Left kidney (tissue), 8 donors: ENCODE measurements at places on chromosomes 12 and 14. TPM values are rescaled to one million over a fixed set of nuclear protein-coding genes. Genes with fewer than 3 reads are reported as not detected.

The NKX2-1 gene
- polyA plus RNA-seq = not detected

The TSPAN8 gene
- polyA plus RNA-seq = 26.7 TPM

The AICDA gene
- 0.45 TPM for polyA plus RNA-seq

The RERG gene
- 34.5 TPM for polyA plus RNA-seq

The BDKRB1 gene
- 0.52 TPM for polyA plus RNA-seq

The LRRC10 gene
- 0.08 TPM for polyA plus RNA-seq

The POTEM gene
- not detected for polyA plus RNA-seq

The EGLN3 gene
- 19.8 TPM for polyA plus RNA-seq

The PIWIL1 gene
- 0.78 TPM for polyA plus RNA-seq

The ARHGEF40 gene
- 82.7 TPM for polyA plus RNA-seq

The TMEM30B gene
- 11.3 TPM for polyA plus RNA-seq

The PKP2 gene
- polyA plus RNA-seq = 25.4 TPM

The ACOT4 gene
- polyA plus RNA-seq = 3.4 TPM

The TSHR gene
- polyA plus RNA-seq = 0.88 TPM

DNA sequence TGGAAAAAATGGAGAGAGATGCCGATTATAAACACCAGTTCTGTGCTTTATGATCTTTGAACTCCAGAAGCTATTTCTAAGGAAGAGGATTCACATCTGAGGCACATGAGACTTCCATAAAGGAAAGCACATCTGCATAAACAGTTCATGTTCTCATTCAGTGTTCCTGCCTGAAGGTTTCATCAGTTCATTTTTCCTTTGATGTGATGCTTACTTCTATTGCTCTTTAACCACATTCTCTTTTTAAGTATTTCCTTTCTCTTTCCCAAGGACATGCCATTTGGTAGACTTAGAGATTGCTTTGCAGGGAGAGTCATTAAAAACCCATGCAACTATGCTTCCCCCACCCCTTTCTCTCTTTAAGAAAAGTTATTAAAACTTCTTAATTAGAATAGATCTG lies 387.0 kb upstream of the FLRT2 start:
- DNase-seq = no peak

GRCh38 chr14:78398216-78398615 lies 228.0 kb downstream of the NRXN3 start:
- DNase-seq = no peak

GRCh38 chr12:30646821-30647220 lies 48.8 kb downstream of the IPO8 start:
- DNase-seq = no peak

- no peak for DNase-seq
Measured at GRCh38 chr14:93965287-93965821, 11.0 kb downstream of the ASB2 start.

GRCh38 chr14:86865934-86866333 lies 1127.0 kb downstream of the GALC start:
- DNase-seq = no peak

- DNase-seq = no peak
Measured at GRCh38 chr14:96705422-96706092, 91.6 kb upstream of the VRK1 start.

DNA sequence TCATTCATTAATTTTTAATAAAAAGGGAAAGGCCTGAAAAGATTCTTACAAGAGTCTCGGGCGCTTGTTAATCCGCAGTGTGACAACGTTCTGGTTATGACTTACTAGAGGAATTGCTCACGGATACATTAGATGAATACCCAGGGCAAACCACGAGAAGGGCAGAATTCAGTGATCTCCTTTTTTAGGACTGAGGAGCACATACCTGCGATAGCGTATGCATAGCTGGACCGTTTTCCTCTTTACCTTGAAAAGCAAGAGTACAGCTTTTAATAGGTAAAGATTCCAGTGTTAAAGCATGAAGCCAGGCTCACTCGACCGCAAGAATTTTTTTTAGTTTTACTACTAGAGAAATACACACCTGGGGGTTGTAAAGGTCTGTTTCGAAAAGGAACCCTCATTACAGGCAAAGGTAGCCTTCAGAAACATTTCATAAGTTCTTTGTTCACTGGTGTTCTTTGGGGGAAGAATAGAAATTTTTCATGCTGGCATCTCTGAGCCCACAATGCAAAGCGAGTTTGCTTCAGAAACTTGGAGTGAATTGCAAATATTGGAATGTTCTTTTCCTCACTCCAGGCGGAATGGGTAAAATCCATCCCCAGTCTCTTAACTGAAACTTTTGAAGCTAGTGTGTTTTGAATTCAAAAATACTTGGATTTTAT lies 953 bp downstream of the MAPK1IP1L start:
- peak; percentile 45 for DNase-seq

- DNase-seq = no peak
Measured at GRCh38 chr12:16555630-16556029, 50.3 kb downstream of the LMO3 start.

DNA sequence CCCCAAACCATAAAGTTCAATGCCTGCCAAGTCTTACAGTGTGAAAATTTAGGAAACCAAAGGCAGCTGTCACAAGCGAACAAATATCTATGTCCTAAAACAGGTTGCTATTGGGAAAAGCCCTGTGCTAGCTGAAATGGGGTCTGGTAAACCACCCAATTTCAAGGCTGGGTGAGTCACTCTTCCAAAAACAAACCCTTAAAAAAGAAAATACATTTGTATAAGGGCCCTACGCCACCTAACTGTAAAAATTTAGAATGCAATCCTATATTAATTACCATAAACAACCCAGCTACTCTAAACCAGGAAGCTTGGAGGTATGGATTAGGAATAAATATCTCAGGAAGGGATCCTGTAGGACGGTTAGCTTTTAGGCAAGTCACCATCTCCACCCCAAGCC lies 32.1 kb downstream of the PRMT8 start:
- DNase-seq = no peak

DNA sequence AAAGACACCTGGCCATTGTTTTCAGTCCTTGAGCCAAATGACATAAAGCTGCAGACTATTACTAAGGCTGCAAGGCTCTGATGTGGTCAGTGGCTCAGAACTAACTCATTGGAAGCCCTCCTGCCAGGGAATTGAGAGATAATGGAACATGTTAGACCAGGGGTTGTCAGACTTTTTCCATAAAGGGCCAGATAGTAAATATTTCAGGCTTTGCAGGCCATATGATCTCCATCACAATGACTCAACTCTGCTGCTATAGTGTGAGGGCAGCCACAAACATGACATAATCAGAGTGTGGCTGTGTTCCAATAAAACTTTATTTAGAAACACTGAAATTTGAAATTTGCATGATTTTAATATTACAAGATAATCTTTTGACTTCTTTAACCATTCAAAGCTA lies 140.3 kb downstream of the TMEM30B start:
- no peak for DNase-seq

- DNase-seq = no peak
Measured at GRCh38 chr14:35632676-35633075, 98.7 kb downstream of the INSM2 start.

- no peak for DNase-seq
Measured at GRCh38 chr14:95345032-95345431, 25.3 kb upstream of the CLMN start.

DNA sequence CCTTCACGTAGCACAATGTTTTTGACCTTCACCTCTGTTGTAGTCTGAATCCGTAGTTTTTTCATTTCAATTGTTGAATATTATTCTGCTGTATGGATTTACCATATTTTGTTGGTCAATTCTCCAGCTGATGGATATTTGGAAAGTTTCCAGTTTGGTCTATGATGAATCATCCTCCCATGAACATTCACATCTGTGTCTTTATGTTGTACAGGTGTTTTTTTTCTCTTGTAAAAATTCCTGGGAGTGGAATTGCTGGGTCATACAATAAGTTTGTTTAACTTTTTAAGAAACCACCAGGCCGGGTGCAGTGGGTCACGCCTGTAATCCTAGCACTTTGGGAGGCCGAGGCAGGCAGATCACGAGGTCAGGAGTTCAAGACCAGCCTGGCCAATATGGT lies 36.7 kb upstream of the GNG2 start:
- DNase-seq = no peak

GRCh38 chr14:32734261-32734660 lies 204.4 kb upstream of the NPAS3 start:
- no peak for DNase-seq

DNA sequence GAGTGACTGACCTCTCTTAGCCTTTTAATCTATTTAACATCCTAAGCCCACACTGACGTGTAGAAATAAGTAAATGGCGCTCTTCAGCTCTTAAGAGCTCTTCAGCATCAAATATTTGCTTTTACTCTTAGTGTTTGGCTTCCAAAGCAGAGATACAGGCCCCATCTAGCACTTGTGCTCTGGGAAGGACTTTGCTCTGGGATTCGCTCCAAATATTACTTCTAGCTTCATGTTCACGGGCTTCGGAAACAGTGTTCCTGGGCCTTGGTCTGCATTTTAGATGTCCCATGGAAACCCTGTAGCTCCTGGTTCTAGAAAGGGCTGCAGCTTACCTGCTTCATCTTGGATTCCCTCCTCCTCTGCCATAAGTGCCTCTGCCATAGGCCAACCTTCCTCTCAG lies 2.7 kb upstream of the NKX2-8 start:
- no peak for DNase-seq

DNA sequence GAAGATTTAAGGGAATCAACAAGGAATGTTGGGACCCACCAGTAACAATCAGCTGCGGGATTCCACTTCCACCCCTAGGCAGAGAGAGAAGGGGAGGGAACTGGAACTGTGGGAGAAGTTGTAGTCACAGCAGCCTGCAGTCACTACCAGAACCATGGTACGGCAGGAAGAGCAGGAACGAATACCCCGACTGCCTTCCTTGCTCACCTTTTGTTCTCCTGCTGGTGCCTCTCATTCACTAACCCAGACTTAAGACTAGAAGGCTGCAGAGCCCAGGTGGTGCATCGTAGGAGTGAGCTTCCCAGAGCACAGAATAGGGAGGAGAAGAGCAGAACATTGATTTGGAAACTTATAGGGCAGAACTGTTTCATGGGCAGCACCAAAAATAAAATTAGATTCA lies 154.2 kb downstream of the DYRK2 start:
- no peak for DNase-seq

DNA sequence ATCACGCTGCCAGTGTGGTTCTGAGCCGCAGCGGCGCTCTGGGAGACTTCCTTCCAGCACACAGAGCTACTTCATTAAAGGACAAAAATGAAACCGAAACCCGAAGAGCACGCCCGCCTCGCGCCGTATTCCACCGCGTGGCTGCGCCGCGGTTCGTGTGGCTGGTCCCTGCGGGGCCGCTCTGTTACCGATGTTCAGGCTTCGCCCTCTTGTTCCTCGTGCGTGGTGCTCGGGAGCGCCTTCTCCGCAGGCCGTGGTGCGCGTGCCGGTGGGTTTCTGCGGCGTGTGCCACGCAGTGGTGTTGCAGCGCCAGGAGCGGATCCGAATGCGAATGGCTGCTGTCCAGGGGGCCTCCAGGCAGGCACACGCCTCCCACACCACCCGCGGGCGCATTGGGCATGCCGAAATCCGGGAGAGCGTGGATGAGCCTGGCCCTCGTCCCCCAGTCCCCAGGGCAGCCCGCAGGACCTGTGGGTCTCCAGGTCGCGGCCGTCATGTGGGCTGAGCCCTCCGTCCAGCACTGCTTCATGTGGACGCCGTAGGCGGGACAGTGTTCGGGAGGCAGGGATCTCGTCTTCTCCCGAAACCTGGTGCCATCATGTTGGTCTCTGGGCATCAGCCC lies 91.2 kb downstream of the ADGRD1 start:
- DNase-seq = no peak

DNA sequence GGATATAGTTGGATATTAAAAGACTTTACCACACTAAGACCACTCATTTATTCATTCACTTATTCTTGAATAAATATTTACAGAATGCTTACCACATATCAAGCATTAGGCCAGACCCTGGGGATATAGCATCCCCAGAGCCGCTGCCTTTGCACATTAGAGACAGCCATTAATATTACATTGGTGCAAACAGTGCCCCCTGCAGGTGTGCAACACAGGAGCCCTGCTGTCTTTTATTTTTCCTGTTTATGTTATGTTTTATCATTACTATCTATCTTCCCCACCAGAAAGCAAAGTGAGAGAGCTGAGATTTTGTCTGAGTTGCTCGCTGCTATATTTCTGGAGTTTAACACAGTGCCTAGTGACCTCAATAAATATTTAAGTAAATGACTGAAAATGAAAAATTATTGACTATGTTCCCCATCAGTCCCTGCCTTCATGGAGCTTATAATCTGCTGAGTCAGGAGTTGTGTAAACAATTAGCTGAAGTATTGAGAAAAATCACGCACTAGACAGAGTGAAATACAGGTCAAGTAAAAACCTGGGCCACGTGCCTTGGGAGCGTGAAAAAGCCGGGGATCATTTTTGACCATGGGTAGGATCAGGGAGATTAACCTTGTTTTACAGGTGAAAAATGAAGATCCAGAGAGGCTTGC lies 301.6 kb downstream of the PCNX1 start:
- no peak for DNase-seq

DNA sequence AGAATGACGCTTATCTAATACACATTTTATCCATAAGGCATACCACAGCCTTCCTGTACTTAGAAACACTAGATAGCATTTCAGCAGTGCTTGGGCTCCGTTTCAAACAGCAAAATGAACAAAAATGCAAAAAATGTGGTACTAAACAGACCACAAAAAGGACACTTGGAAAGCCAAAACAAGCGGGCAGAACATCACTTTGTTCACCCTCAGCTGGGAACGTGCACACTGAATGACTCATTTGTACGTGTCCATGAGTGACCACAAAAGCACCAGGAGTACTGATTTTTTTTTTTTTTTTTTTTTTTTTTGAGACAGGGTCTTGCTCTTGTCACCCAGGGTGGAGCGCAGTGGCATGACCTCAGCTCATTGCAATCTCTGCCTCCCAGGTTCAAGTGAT lies 8.9 kb upstream of the FOXN3 start:
- DNase-seq = no peak

DNA sequence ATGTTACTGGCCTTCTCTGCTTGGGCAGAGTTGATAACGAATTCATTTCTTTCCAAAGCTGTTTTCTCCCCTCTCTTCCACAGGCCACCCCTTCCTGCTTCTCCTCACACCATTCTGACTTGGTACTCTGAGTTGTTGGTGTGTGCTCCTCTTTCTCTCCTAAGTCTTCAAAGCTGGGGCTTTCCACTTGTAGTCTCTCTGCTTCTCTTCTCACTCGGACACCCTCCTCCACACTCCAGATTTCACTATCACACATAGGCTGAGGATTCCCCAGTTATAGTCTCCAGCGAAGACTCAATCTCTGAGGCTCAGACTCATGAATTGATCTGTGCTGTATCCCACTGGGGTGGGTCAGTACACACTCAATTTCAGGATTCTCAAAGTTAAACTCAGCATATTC lies 201.0 kb downstream of the SSPN start:
- no peak for DNase-seq

DNA sequence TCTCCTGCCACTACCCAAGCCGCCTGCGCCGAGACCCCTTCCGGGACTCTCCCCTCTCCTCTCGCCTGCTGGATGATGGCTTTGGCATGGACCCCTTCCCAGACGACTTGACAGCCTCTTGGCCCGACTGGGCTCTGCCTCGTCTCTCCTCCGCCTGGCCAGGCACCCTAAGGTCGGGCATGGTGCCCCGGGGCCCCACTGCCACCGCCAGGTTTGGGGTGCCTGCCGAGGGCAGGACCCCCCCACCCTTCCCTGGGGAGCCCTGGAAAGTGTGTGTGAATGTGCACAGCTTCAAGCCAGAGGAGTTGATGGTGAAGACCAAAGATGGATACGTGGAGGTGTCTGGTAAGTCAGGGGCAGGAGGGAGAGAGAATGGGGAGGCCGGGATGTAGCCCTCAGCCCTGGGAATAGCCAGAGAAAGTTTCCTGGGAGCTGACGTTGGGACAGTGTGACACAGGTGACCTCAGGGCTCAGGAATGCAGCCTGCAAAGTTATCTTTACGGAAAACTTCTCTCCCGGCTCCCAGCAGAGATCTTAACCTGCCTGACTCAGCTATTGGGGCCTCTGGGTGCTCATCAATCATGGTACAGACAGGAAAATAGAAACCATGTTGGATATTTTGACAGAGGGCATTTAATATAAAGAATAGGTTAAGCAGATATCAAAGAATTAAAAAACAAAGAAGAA lies 747 bp downstream of the HSPB8 start:
- DNase-seq = no peak
